ENCODE measurements at places on chromosomes 2 and 18.

- DNase-seq = no peak
These were observed 74.5 kb downstream of the ETAA1 start for GRCh38 chr2:67471681-67472080.

DNA sequence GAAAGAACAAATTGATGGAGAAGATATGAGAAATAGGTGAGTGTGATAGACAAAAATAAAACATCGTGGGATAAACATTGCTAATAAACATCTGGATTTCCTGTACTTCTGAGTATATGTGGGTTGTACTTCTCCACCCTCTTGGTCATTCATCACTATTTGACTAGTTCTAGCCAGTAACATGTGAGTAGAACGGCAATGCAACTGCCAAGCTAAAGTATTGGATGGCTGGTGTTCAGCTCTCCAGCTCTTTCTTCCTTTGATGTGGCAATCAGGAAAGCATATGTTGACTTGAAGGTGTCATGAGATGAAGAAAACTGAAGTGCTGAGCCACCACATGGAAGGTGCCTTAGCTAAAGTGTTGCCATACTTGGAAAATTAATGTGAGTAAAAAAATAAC, 144.9 kb downstream of the SCG2 start:
- DNase-seq = peak; percentile 6

- DNase-seq = no peak
These were observed 15.3 kb upstream of the COLEC12 start for GRCh38 chr18:515838-516237.

DNA sequence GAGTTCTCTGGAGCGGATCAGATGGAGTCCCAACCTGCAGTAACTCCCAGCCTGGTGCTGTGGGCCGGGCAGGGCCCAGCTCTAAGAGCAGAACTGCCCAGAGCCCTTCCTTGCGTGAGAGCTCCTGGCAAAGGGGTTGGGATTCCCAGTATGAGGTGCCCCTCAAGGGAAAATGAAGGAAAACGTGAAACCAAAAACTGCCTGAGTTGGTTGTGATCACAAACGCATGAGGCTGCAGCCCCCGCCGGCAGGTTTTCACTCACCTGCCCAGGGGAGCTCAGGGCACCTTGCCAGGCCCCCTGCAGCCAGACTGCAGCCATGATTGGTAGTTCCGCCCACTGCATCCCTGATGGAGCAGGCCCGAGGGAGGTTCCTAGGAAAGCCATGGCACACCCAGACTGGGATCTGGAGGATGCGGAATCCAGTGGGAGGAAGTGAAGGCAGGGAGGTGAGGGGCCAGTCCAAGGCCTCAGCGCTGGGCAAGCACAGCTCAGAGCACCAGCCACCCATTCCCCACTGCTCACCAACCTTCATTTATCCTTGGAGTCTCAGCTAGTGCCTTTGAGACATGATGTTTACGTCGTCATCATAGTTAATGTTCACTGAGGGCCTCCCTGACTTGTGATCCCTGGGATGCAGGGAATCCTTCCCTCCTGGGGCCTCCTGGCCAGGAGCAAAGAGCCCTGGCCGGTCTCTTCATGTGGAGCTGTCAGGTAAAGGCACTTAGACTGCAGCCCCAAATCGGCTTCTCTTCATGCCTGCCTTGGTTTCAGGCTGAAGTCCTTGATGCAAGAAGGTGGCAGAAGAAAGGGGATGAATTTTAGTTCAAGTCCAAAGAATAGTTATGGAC, 103.2 kb downstream of the INHBB start:
- no peak for DNase-seq

DNA sequence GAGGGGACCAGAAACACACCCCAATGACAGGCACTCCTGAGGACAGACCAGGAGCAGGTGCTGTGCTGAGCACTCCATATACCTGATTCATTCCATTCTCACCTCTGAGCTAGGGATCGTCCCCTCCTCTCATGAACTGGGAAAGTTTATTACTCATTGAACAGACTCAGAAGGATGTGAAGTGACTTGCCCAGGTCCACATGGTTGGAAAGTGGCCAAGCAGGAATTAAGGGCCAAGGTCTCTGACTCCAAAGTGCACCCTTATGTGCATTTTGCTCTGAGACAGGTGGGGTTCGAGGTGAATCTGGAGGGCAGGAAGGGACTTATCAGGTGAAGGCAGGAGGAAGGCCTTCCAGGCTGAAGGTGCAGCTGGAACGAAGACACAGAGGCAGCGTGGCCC, 25.1 kb upstream of the PLB1 start:
- DNase-seq = no peak

DNA sequence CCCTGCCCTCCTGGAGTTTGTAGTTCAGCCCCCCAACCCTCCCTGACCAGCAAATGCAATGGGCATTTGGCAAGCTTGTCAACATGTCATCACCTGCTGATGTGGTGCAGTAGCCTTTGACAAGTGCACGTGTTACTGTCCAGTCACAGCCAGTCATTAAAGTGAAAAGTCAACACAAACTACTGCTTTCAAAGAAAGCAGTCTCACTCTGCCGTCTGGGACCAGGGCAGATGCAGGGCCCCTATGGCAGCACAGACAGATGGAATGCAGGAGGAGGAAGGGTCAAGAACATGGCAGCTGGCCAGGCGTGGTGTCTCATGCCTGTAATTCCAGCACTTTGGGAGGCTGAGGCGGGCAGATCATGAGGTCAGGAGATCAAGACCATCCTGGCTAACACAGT, 222.4 kb upstream of the OSR1 start:
- no peak for DNase-seq

GRCh38 chr2:165544897-165545296, 75.4 kb downstream of the CSRNP3 start:
- DNase-seq = no peak

DNA sequence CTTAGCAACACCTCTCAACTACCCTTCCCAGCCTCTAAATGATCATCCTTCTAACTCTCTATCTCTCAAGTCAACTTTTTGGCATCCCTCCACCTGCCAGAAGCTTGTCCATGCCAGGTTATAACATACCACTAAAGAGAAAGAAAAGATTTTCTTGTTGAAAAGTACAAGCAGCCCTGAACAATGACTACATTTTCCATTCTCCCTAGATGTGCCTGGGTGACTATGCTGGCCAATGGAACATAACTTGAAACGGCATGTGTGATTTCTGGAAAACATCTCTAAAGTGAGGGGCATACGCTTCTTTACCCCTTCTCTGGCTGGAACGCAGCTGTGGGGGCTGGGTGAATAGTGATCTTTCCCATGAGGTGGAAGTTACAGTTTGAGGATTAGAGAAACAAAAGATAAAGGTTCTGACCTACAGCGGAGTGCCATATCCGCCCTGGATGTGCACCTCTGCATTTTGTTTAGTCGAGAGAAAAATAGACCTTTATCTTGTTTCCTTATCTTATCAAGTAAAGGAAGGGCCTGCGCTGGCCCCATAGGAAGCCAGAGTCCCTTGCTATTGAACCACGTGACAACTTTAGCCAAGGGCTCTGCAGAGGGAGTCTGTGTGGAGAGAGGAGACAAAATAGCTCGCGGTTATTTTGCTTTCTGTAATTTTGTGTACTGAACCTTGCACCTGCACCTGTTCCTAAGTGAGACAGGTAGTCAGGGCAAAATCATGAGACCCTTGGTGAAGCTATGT, 436.8 kb downstream of the TGIF1 start:
- no peak for DNase-seq

- no peak for DNase-seq
These were observed 17.9 kb downstream of the PLEKHA3 start for GRCh38 chr2:178498137-178498536.

DNA sequence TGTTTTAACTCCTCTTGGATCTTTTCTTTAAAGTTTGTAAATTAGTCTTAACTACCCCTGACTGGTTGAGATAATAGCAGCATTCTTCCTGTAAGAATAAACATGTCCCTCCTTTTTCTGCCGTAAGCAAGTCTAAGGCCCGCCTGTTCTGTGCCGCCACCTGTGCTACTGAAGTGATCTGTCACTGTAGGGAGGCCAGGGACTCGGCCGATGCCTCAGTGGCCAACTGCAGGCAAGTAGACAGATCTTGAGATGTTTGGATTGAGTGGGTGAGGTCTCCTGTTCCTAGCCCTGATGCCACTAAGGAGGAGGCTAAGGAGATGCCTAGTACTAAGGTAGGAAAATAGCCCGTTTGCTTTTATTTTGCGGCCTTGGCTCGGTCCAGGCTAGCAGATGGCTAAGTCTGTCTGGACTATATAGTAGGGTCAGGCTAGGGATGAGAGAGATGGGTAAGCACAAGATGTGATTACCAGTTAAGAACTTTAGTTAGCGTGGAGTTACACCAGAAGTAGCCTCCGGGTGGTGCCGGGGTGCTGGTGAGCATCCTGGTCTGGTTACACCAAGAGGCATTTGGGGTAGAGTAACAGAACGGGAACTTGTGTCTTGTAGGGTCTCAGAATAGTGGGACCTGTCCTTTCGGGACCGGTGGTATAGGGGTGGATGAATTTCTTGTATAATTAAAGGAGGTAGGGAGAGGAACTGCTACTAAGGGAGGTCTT, 584.2 kb downstream of the SUCLG1 start:
- no peak for DNase-seq

DNA sequence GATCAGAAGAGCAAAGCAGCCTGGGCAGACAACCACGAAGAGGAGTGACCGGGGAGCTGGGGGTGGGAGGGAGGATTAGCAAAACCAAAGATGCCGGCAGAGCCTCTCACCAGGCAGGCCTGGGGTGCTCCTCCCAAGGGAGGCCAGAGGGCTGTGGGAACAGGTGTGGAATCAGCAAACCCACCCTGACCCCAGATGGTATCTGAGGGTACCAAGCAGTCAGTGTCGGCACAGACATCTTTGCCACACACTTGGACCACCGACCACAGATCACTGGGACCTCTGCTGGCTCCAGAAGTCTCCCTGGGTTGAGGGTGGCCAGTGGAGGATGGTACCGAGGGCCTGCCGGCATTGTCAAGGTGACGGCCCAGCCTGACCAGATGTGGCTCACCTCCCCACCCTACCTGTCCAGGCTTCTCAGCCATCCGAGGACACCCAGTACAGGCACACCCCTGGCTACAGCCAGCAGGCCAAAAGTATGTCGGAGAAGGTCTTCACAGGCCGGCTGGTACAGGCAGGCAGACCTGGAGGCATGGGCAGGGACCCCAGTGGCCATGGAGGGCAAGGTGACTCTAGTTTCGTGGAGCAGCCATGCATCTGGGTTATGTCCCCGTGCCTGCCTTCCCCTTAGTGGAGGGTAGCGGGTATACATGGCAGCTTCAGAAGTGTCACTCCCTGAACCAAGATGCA, 82.1 kb downstream of the UXS1 start:
- DNase-seq = no peak

DNA sequence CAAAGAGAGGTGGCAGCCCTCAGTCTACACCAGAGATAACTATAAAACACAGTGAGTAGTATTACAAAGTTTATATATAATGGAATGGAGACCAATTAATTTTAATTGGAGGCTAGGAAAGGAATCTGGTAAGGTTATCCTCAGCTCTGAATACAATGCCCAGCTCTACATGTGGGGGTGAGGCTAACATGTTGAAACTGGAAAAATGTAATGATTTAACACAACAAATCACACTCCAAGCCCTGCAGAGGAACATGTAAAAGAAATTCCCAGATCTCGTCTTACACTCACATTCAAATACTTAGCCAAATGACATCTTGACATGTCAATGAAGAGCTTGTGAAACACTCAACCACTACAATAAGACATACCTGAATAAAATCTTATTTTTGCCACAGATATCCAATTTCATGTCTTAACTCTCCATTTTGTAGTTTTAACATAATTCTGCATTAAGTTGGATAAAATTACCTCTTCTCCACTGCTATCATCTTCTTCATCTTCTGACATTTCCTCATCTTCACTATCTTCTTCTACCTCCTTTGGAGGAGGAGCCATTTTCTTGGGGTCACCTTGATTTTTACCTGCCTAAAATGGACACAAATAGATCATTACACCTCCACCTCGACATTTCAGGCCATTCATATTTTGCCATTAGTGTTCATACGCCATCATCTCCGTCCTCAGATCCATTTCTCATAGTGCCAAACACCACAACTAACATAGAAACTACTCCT, 1.4 kb downstream of the NCL start:
- DNase-seq = no peak

Data from suppressor macrophage (primary cell).